MCF 10A (cell line): ENCODE measurements at places on chromosomes 4 and X. TPM values are rescaled to one million over a fixed set of nuclear protein-coding genes. Genes with fewer than 3 reads are reported as not detected.

GRCh38 chrX:131752493-131753198 lies 208.8 kb downstream of the OR13H1 start:
- DNase-seq = peak; percentile 93

Gene STATH
- total RNA-seq = not detected in 2 replicates

Gene HSFX3
- total RNA-seq = not detected in 2 replicates

Gene KLHL13
- 0.59 and 1.6 TPM in 2 replicates for total RNA-seq

GRCh38 chr4:121148621-121149020 lies 15.5 kb downstream of the TNIP3 start:
- DNase-seq = no peak

Gene ARHGAP6
- not detected in 2 replicates for total RNA-seq

Gene KLHL4
- 8.7 and 9.8 TPM in 2 replicates for total RNA-seq

GRCh38 chr4:81723927-81724587 lies 252.3 kb upstream of the RASGEF1B start:
- peak; percentile 55 for DNase-seq

DNA sequence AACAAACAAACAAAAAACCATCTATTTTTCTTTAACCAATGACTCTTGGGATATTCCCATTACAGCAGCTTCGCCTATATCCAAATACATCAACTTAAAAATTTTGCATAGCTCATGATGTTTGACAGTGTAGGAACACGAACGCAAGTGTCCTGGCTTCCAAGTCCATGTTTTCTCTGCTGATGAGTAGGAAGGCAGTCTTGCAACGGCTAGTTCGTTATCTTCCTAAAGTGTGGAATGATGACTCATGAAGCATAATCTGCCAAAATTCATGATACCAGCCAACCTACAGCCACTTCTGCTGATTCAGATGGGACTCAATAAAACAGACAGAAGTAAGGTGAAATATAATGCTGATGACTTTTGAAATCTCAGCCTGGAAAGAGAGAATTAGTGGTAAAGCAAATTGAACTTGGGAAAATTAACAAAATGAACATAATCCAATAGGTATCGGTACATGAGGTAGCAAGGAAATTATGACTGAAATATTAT lies 6.4 kb upstream of the SEPTIN11 start:
- DNase-seq = peak; percentile 76

Gene UCP1
- total RNA-seq = not detected in 2 replicates

DNA sequence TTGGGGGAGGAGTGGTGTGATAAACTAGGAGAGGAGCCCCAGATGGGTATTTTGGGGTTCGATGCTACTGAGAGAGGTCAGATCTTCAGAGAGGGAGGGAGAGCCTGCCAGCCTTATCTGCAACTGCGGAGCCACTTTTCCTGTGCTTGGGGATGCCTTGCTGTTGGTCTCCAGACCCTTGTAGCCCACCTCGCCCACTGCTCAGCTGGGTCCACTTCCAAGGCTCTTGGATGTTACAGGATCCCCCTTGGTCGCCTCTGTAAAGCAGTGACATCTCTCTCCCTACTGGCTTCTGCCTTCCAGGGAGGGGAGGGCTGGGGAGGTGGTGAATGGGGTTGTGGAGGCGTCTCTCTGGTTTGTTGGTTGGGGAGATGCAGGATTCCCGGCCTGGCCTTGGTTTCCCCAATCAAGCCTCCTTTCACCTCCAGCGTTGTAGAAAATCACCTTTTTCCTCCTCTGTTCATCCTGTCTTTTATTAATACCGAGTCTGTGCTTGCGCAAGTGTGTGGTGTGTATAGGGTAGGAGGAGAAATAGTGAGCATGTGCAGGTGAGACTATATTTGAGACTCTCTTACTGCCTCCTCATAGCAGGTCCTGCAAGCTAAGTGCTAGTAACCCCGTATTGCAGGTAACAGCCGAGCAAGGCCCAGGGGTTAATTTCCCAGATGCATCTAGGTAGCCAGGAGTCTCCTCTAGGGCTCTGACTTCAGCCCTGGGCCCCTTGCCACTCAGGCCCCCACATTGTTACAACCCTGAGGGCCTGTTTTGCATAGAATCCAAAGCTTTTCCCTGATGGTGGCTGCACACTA lies 337.4 kb downstream of the ARHGAP10 start:
- no peak for DNase-seq

GRCh38 chrX:74063426-74064155 lies 240.4 kb upstream of the ZCCHC13 start:
- DNase-seq = no peak

DNA sequence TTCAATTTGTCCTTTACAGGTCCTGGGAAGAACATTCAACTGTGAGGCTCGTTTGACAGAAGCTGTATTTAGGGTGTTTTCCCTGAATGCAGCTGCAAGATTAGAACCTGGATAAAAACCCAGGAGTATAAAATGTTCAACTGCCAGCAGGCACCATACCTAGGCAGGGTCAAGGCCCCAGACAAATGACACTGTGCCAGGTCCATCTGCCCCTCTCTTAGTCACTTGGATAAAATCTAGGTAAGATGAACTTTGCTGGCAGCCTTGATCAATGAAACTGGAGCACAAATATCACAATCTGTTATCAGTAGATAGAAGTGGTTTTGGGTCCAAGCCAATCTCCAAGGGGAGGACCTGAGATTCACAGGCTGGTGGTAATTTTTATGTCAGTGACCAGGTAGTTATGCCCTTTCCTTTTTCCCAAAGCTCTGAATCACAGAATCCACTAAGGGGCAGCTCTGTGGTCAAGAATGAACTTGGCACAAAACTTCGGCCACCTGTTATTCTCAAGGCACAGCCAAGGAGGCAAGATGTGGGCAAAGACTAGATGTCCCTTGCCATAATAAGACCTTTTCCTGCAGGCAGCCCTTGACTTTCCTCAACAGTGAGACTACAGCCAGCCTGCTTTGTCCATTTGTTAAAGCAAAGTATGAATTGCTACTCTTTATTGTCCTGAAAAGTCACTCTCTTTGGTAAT lies 501.0 kb downstream of the PPARGC1A start:
- DNase-seq = no peak

Gene SCRG1
- not detected in 2 replicates for total RNA-seq

Gene MAB21L2
- total RNA-seq = not detected in 2 replicates

Gene HSFX2
- total RNA-seq = 0.82 TPM in 1 of 2 replicates, not detected in the other

Gene CPLX1
- total RNA-seq = 2.7 and 3.5 TPM in 2 replicates

DNA sequence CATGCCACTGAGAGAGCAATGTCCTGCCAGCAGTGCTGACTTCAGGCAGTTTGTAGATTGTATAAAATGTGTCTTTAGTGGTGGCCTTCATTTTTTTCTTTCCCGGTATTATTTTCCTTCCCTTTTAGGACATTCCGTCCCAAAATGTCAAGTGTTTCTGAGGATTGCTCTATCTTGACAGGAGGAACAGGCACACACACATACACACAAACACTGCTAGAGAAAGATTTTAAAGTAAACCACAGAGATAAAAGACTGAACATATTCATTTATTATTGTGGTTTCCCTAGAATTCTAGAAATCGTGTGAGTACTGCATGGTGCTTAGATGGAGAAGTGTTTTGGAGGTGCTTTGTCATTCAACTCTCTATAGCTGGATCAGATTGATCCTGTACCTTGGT lies 111.9 kb downstream of the GABRB1 start:
- no peak for DNase-seq

- DNase-seq = peak; percentile 98
Measured at GRCh38 chr4:26779674-26780073, 81.0 kb upstream of the STIM2 start.

DNA sequence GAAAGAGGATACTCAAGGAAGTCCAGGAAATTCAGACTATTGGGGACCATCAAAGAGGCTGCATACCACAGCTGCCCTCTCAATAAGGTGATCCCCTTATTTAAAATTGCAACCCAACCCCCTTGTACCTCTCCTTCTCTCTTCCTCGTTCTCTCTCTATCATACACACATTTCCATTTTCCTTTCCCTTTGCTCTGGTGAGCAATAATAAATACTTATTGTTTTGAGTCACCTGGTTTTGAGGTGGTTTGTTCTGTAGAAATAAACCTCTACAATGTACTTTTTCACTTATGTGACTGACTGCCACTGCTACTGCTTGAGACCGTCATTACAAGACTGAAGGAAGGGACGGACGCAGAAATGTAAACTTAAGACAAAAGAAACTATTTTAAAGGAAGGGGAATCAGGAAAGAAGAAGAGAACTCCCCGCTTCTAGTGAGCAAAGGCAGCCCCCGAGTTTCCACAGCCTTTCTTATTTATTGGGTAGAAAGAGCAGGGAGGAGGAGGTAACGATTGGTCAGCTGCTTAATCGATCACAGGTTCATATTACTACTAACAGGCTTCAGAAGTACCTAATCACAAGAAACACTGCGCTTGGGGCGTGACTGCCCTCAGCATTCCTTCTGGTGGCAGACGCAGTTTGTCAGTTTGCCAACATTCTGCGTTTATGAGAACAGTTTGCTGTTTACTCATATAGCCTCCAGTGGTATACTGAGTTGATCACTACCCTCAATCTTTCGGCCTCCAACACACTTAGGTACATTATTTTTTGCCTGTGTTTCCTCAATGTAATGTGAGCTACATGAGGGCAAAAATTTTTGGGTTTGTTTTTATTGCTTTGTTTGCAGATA lies 16.9 kb upstream of the TMEM165 start:
- peak; percentile 85 for DNase-seq

DNA sequence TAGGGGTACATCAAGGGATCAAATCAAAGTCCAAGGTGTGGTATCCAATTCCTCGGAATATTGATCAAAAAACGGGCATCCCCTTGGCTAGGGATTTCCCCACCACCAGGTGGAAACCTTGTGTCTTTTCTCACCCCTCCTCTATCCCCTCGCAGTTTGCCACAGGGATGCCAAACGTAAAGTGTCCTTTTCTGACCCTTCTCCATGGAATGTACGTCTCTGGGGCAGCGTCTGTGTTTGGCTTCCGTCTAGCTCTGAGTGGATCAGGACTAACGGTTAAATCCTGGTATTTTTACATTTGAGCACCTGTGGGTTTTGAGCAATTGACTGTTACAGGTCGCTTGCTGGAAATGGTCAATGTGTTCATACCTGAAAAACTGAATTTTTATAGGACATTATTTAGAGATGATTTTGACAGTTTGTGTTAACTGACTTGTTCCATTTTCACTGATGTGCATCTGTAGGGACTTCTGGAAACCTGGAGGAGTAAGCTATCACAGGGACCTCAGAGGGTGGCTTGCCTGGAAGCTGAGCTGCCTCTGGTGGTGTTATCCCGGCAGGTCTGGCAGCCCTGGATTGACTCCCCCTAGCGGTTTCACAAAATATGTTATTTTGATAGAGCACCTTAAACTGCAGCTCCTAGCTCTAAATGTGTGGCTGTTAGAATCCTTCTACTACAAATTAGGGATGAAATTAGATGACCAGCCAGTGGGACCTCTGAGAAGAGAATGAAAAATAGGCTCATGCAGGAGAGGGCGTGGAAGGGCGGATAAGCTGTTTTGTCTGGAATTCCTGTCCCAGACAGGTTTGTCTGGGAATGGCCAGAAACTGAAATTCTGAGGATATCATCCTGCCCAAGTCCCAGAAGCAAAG lies 8.8 kb upstream of the MGST2 start:
- DNase-seq = peak; percentile 83

DNA sequence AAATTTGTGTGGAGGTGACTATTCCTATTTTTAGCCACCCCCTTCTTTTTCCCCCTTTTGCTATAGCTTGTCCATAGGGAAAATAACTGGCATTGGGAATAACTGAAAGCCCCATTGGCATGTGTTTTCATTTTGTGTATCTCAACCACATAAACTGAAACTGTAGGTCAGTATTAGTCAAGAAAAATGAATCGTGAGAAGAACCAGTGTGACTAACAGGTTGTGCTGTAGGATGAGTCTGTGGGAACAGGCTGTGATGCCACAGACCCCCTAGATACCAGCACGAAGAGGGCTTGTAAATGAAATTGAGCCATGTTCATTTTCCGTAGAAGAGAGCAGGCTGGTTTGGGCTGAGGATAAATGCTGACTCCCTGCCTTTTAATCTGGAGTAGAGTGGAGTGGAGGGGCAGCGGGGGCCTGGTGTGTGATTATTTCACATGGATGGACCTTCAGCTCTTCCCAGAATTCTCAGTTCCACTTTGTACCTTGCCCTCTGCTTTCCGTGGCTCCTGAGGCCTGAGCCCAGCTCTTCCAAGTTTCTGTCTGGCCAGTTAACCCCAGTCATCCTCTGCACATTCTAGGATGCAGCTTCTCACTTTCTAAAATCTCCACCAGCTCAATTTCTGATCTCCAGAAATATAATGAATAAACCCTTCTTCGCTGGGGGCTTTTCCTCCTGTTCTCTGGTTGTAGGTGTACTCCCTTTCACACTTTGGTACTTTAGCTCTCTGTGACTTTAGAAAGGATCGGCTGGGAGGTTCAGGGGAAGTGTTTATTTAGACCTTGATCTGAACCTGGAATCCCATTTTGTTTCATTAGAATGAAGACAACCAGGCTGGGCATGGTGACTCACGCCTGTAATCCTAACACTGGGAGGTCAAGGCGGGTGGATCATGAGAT lies 37.3 kb downstream of the DCUN1D4 start:
- DNase-seq = no peak

DNA sequence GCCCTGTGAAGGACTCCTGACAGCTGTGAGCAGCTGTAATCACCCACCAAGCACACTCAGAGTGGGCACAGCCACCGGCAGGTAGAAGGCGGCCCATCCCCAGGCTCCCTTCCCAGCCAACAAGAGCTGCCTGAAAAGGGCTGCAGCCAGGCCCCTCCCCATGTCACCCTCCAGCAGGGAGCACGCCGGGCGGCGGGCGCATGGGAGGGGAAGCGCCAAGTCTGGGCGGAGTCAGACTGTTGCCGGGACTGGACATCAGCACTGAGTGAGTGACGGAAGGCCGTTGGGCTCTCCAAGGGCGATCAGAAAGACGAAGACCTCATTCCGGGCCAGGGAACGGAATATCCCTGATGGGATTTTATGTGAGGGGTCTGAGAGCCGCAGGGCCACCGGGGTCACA lies 82.1 kb downstream of the PPP2R2C start:
- DNase-seq = no peak

- no peak for DNase-seq
Measured at GRCh38 chr4:6023731-6024130, 5.5 kb upstream of the C4orf50 start.

Gene HELT
- not detected in 2 replicates for total RNA-seq

GRCh38 chrX:68999931-69000330 lies 165.3 kb downstream of the PJA1 start:
- no peak for DNase-seq

Gene CLCN4
- total RNA-seq = 7.3 and 9.3 TPM in 2 replicates

Gene FAM241A
- total RNA-seq = 8.2 and 10.9 TPM in 2 replicates

Gene CSN1S1
- total RNA-seq = not detected in 2 replicates

- peak; percentile 56 for DNase-seq
Measured at GRCh38 chrX:8632924-8633323, 99.0 kb downstream of the ANOS1 start.

- peak; percentile 88 for DNase-seq
Measured at GRCh38 chrX:16839852-16840460, 30.2 kb downstream of the RBBP7 start.

- DNase-seq = peak; percentile 30
Measured at GRCh38 chrX:12210971-12211370, 72.7 kb downstream of the FRMPD4 start.

DNA sequence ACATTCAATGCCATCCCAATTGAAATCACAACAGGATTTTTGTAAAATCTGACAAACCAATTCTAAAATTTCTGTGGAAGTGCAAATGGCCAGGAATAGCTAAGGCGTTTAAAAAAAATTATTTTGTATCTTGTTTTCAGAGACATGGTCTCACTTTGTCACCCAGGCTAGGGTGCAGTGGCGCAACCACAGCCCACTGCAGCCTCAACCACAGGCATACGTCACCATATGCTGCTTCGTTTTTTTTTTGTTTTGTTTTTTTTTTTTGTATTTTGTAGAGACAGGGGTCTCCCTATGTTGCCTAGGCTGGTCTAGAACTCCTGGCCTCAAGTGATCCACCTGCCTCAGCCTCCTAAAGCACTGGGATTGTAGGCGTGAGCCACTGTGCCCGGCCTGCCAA lies 24.5 kb downstream of the ZNF41 start:
- no peak for DNase-seq
